NCI-H460 (cell line): ENCODE measurements at places on chromosomes 2 and 18.

- DNase-seq, result no peak
Observed at GRCh38 chr2:237438080-237438940, 24.3 kb upstream of the COL6A3 start.

DNA sequence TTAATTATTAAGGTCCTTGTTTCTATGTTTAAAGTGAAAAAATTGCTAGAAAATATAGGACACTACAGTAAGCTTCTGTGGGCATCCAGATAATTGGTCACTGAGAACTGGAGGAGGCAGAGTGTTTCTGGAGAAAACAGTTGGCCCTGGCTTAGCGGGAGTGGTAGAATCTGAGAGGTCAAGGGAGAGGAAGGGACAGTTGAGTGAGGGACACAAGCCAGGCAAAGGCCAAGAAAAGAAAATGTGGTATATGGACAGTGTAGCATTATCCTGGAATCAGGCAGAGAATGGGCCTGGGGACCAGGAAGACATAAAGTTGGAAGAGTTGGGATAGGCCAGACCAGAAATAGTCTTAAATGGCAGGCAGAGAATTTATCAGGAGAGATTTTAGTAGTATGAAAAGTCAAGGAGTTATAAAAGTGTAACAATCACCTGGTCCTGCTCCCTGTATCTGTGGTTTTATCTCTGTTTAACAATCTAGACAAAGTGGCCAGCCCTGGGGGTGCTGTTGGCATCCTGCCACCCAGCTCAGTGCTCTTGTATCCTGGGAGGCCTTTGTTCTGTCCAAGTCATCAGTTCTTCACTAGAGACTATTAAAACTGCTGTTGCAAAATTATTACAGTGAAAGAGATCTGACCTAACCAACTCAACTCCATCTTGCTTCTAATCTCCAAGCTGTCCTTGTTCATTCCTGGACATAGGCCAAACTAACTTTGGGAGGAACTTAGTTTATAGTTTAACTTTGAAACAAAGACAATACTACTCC lies 15.4 kb upstream of the MSGN1 start:
- DNase-seq, result no peak

- DNase-seq, result no peak
Observed at GRCh38 chr2:65031341-65032018, 24.7 kb upstream of the CEP68 start.

DNA sequence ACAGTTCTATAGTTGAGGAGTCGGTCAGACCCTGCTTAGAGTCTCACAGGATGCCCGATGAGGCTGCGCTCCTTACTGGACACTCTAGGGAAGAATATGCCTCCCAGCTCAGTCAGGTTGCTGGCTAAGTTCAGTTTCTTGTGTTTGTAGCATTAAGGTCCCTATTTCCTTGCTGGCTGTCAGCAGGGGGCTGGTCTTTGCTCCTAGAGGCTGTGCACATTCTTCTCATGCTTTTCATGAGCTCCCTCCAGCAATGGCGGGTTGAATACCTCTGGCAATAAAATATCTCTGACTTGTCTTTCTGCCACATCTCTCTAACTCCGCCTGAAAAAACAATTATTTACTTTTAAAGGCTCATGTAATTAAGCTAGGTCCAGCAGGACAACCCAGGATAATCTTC lies 79.4 kb upstream of the DNAJC10 start:
- no peak for DNase-seq

GRCh38 chr2:135674453-135674852 lies 67.2 kb upstream of the UBXN4 start:
- no peak for DNase-seq

GRCh38 chr2:207873794-207874193 lies 104.1 kb upstream of the FZD5 start:
- no peak for DNase-seq

DNA sequence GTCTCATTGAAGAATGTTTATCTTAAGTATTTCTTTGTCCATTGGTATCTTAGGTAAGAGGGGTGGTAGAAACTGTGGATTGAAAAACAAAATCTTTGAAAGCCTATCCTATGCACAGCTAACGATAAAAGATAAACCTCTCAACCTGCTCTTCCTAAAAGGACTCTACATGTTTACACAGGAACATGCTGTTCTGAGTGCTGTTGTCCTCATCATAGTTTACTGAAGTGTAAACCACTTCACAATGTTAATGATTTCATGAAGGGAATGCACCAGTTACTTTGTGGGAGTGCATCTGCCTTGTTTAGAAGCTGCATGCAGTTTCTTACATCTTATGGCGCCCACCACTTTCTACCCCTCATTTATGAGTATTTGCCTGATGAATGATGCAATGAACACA lies 1.2 kb downstream of the ACMSD start:
- no peak for DNase-seq

DNA sequence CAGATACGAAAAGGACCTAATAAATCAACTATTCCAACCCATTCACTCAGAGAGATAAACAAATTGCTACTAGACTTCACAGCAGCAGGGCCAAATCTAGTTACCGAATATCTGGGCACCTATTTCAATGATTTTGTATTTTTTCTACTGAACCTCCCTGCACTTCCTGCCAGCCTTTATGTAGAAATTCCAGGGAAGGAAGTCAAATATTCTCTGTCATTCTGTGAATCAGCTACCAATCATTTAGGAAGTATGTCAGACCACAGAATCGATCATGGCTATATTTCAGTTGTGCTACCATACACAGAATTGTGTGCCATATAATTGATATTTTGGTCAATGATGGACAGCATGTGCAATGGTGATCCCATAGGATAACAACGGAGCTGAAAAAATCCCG lies 109.6 kb upstream of the SPOPL start:
- DNase-seq, result no peak

DNA sequence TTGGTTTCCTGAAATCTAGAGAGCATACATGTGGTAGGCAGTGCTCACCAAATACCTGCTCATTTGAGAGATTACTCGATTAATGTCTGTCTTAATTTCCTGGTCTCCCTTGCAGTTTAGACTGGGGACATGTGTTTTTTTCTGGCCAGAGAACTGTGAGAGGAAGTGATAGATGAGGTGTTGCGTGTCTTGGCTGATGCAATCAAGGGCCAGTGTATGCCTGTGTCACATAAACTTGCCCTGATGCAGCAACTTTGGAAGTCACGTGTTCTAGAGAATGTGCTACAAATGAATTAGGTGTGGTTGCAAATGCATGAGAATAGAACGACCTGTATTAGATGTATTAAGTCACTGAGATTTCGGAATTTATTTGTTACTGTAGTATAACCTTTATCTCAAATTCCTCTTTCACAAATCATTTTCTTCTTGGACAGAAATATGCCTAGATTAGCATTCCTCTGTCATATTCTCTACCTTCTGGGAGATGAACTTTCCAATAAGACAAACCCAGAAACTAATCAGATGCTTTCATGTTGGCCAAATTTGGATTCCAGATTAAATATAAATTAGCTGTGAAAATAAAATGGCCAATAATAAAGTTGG lies 9.9 kb upstream of the IL1A start:
- peak; percentile 98 for DNase-seq

DNA sequence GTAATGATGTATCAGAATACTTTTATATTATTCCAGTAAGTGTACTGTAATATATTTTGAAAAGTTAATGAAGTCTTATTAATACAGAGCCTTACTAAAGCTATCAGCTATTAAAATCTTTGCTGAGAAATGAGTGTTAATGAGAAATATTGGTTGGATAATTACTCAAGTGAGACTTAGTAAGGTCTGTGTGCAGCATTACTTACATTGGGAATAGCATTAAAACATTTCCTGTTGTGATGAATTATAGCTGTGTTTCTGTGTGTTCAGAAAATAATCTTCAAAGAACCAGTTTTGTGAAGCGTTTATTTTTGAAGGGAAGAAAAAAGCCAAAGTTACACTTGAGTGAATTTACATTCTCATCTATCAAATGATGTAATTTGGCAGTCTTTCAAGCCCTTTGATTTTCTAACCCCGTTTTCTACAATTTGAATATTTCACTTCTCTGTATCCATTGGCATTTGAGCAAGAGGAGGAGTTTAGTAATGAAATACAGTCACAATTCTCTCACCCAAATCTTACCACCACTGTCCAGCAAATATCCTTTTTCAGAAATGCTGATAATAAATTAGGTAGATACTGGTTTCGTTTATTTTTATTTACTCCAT lies 123.5 kb upstream of the BOD1L2 start:
- no peak for DNase-seq

GRCh38 chr18:2848247-2849246 lies 1.7 kb downstream of the EMILIN2 start:
- no peak for DNase-seq

DNA sequence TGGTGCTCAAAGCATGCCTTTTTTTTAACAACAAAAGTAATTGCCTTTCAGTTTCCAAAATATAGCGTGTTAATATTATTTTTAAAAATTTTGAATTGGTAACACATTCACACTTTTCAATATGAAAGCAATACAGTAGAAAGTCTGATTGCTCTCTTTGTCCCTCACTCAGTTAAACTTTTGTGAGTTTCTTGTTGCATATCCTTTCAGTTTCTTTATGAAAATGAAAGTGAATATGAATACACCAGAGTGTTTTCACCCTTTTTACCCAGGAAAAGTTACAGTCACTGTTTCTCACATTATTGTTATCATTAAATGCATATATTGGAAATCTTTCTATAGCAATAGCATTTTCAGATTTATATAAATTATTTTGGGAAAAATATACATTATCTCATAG lies 377.4 kb upstream of the CRIM1 start:
- no peak for DNase-seq

DNA sequence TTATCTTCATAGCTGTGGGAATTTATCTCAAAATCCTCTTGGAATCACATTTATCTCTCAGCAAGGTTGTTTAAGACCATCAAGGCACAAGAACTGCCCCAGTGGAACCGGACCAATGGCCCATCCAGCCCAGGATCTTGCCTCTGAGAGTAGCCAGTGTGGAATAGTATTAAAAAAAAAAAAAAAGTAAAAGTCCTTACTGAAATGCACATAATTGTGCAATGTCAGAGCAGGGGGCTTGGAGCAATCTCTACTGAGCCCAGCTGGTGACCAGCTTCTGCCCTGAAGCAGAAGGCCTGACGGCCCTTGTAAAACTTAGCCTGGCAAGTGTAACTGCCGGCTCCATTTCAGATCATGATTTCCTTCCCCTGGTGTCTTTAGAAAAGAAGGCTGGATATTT lies 355.6 kb upstream of the PIK3C3 start:
- DNase-seq, result no peak

DNA sequence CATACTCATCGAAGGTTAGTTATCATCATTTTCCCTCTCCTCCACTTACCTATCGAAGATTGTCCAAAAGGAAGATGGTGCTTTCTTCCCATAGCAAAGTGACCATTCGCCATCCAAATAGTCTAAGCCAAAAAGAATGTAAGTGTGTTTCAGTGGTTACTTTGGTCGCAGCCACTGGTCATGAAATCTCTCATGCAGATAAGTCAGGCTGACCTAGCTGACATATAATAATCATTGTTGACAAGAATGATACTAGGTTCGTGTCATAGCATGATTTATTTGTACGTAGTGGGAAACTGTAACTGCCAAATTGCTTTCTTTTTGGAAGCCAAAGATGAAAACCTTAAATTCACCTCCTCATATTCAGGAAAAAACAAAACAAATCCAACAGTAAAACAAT lies 89.6 kb upstream of the PMAIP1 start:
- no peak for DNase-seq

DNA sequence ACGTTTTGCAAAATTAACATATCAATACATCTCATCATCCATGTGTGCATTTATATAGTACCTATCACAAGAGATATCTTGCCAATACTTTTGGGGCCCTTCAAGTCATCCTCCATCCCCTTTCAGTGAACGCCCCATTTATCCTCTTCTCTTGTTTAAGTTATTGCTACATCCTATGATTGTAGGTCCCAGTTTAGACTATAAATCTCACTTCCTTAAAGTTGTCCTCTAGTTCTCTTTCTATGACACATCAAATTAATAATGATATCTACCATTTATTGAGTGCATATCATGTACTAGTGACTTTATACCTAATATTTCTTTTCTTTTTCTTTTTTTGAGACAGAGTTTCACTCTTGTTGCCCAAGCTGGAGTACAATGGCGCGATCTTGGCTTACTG lies 28.8 kb upstream of the FBXO11 start:
- no peak for DNase-seq

- no peak for DNase-seq
Observed at GRCh38 chr18:39425172-39425850, 1859.7 kb upstream of the CELF4 start.

DNA sequence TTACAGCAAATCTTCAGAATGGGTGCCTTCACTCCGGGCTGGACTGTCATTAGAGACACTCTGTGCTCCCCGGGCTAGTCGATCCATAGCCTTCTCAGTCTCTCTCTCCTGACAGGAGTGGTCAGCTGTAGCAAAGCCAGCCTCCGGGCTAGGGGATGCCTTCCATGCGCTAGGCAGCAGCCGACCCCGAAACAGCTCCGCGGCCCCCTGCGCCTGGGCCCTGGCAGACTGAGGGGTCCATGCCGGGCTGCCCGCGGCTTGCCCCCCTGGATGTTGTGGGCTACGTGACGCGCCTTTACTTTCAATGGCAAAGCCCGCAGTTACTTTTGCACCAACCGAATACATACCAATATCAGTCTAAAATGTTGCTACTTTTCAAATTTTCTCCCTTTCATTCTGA lies 1447.2 kb downstream of the LRP1B start:
- no peak for DNase-seq

DNA sequence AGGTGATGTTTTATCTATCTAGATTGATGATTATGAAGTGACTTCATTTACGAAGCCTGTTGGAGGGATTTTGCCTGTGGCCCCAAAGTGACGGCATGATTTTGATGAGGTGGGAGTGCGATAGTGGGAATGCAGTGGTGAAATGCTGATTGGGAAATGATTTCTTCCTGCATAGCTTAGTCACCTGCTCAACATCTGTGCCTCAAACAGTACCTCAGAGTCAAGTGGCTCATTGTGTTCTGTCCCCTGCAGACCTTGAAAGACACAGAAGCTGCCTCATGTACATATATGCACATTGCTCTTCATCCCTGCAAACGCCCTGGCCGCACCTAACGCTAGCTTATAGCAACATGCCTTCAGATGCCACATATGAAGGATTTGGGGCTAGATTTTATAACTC lies 201.2 kb downstream of the TPGS2 start:
- no peak for DNase-seq

DNA sequence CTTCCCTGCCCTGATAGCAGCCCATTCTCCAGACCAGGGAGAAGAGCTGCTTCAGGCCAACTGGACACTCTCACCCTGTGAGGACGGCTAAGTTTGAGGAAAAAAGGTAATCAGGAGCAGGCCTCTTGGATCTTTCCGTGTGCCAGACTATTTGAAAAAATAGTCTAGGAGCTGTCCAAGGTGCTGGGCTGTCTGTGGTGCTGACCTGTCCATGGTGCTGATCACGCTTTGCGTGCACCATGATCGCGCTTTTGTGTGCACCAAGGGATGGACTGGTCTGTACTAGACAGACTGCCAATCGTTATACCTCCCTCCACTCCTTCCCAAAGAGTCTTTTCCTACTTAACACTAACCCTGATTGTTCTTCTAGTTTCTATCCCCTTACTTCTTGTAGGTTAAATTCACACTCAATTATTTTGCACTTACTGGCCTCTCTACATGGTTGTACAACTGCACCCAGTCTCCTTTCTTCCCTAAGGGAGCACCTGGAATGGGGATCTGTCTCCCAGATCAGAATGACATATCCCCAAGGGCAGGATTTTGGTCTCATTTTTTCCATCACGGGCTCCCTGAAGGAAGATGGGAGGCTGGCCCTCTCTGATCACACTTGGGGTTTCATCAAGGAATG lies 295.4 kb downstream of the CELF4 start:
- DNase-seq, result peak; percentile 50

GRCh38 chr2:105570757-105571156 lies 171.9 kb upstream of the FHL2 start:
- no peak for DNase-seq

- peak; percentile 63 for DNase-seq
Observed at GRCh38 chr2:230902180-230902899, 22.7 kb downstream of the GPR55 start.

- DNase-seq, result peak; percentile 56
Observed at GRCh38 chr2:208595386-208596275, 189.0 kb downstream of the PTH2R start.
